ENCODE measurements at places on chromosomes 3 and 15.

- peak; percentile 83 for DNase-seq
Measured at GRCh38 chr15:70100474-70101341, 3.0 kb upstream of the TLE3 start.

DNA sequence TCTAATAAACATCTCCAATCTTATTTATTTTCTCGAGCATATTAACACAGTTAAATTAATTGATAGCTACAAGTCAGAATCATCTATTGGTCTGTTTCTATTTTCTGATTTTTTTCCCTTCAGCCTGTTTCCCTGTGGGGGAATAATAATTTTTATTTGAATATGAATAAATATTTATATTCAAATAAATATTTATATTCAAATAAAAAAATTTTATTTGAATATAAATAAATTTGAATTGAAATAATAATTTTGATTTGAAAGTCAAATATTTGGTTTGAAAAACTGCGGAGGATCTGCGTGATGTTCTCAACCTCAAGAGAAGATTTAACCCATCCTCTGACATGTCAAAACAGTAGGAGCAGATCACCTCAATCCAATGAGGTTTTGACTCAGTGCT is 380.1 kb upstream of the MEIS2 start:
- no peak for DNase-seq

DNA sequence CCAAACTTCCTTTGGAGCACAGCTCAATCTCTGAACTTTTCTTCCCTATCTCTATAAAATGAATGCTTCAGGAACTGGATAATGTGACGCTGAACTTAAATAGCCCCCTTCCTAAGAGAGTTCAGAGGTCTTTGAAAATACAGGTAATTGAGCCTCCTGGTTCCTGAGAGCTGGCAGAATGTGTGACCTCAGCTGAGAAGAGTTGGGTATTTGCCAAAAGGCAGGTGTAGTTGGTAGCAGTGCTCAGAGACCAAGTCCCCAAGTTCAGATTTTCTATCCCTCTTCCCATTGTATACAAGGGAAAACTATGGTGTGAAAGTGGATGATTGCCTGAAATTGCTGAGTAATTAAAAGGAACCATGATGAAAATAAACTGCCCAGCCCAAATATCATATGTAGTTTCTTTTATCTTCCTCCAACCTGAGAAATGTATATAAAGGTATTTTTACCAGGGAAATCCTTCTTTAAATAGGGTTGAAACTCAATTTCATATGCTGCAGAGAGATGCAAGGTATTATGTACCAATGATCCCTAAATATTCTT is 154.6 kb upstream of the ICE2 start:
- no peak for DNase-seq

GRCh38 chr15:62079594-62079993 is 12.8 kb downstream of the C2CD4A start:
- peak; percentile 67 for DNase-seq

- no peak for DNase-seq
Measured at GRCh38 chr3:188209034-188209433, 55.1 kb downstream of the LPP start.

- DNase-seq: no peak
Measured at GRCh38 chr15:27095886-27096624, 125.1 kb downstream of the GABRG3 start.

GRCh38 chr3:42591811-42592210 is 1.2 kb downstream of the SS18L2 start:
- no peak for DNase-seq

DNA sequence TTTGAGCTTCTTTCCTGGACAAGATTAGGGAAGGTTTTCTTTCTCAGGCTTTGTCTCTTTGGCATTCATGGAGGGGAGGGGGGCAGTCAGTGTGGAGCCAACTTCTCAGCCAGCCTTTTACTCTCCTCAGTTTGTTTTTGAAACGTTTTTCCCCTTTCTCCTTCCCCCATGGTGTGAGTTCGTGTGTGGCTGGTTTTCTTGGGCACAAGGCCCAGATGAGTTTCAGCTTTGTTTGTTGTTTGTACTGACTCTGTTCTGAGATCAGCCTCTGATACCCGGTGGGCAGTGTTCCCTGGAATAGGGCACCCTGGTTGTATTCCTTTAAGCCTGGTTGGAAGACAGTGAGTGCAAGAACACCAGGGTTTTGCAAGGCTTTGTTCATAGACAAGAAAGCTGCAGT is 168.2 kb upstream of the RARB start:
- DNase-seq: no peak

- no peak for DNase-seq
Measured at GRCh38 chr3:140096037-140096436, 161.1 kb downstream of the CLSTN2 start.

- DNase-seq: no peak
Measured at GRCh38 chr3:31043184-31043819, 148.8 kb upstream of the GADL1 start.

DNA sequence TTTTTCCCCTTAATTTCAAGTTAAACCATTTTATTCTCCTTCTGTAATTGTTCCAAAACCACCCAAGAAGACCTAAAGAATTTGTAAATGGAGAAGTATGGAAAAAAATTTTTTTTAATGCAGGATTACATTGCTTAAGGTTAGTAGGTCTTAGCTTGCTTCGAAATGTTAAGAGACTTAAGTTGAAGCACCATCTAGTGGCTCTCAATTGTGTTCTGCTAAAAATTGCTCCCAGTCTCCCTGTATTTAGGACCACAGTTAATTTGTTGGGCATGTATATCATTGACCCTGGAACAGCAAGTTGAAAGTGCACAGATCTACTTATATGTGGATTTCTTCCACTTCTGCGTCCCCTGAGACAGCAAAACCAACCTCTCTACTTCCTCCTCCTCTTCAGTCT is 32.4 kb downstream of the CD200R1L start:
- DNase-seq: no peak

GRCh38 chr15:41517895-41518449 is 4.3 kb upstream of the LTK start:
- DNase-seq: no peak

DNA sequence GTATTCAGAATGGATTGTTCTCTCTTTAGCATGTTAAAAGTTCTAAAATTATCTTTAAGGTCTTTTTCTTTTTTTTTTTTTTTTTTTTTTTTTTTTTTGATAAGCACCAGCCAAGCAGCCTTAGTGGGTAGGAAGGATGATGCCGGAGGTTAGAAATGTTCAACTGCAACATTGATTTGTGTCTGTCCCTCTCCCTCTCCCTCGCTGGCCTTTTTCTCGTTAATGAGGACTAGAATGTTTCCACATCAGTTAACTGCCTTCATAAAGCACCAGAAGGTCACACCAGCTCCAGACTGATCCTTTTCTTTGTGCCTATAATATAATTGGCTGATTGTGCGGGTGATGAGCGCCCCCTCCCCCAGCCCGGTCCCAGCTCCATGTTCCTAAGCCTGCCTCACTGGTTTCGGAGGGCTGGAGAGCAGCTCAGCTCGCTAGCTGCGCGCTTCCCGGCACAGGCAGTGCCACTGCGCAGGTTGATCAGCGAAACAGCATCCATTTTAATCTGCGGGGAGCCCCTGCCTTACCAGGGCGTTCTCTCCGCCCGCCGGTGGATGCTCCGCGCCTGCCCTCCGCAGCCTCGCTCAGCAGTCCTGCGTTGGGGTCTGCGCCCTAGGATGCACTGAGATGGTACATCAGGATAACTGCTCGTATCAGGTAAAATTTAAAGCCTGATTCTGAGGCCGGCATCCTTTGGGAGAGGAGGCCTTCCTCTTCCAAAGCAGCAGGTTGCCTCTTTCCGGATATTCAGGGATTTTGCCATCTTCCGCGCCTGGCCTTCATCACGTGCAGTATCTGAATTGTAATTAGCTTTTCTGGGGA is 148.9 kb upstream of the IL12A start:
- no peak for DNase-seq

DNA sequence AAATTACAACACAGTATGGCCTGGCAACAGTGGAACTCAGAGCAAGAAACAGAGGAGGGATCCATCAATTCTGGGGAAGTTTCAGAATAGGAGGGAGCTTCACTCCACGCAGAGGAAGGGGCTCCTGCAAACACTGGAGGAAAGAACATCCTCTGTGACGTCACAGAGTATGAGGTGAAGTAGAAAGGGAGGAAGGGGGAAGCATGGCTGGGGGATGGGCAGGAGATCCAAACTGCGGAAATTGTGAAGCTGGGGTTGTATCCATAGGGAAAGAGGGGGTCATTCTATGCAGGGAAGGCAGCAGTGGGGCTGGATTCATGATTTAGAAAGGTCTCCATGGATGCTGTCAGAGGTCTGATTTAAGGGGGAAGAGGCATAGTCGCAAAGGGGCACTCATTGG is 8.3 kb upstream of the SCN10A start:
- no peak for DNase-seq
